ENCODE measurements at places on chromosomes 6 and 20. TPM values are rescaled to one million over a fixed set of nuclear protein-coding genes. Genes with fewer than 3 reads are reported as not detected.

Gene PHACTR1
- not detected for total RNA-seq

Gene GNAS-AS1
- total RNA-seq: 0.42 TPM

Gene DLK2
- total RNA-seq: 21.3 TPM

Gene SEMG1
- not detected for total RNA-seq

Gene PI3
- total RNA-seq: 53.8 TPM

Gene CLDN20
- total RNA-seq: 0.14 TPM

All from airway epithelial cell (primary cell).